ENCODE measurements at places on chromosomes 6 and 20.

- no peak for DNase-seq
Observed at GRCh38 chr6:156554160-156554559, 223.0 kb upstream of the ARID1B start.

- no peak for DNase-seq
Observed at GRCh38 chr20:38123021-38123587, 42.0 kb downstream of the TGM2 start.

GRCh38 chr6:87391334-87391733, 16.4 kb upstream of the CFAP206 start:
- no peak for DNase-seq

GRCh38 chr20:41034239-41034638, 5.6 kb downstream of the TOP1 start:
- DNase-seq, result no peak

DNA sequence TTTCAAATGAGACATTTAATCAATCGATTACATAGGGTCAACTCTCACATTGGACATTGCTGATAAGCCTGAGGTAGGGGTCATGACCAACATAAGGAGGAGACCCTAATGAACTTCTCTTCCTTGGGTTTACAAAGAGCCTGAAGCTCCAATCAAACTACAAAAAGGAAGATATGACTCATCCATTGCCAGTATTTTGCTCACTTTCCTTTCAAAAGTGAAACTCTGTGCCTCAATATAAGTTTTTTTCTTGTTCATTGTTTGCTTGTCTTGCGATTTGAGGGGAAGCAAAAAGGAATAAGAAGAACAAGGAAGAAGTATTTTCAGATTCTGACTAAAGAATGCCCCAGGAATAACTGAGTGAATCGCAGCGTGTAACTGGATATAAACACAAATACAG, 38.8 kb upstream of the KHDRBS2 start:
- DNase-seq, result no peak

- DNase-seq, result no peak
Observed at GRCh38 chr6:124867121-124867520, 95.1 kb upstream of the RNF217 start.

GRCh38 chr6:14118446-14118845, 874 bp downstream of the CD83 start:
- no peak for DNase-seq

DNA sequence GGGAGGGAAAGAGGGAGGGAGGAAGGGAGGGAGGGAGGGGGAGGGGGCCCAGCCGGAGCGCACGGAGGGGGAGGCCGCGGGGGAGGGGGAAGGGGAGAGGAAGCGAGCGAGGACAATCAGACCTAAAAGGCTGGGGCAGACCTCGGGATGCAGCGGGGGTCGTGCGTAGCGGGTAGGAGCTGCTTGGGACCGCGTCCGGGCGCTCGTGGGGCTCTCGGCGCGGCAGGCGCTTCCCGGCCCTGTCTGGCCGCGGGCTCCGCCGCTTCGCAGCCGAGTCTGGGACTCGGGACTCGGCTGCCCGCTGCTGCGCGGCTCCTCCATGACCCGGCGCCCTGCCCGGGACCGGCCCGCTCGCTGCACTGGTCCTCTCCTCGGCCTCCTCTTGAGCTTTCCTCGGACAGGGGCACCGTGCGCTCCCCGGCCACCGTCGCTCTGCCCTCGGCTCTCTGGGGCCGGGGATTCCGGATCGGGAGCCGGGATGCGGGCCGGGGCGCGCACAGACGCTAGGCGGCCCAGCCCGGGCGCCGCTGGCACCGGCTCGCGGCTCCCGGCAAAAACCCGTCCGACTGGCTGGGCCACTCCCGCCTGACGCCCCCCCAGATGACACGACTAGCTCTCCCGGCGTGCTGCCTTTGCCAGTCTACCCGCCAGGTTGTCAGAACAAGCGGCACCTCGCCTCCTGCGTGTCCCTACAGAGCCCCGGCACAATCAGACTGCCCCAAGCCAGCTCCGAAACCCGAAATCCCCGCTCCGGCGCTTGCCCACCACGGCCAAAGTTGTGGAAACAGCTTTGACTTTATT, 2.2 kb downstream of the TFAP2A start:
- no peak for DNase-seq

DNA sequence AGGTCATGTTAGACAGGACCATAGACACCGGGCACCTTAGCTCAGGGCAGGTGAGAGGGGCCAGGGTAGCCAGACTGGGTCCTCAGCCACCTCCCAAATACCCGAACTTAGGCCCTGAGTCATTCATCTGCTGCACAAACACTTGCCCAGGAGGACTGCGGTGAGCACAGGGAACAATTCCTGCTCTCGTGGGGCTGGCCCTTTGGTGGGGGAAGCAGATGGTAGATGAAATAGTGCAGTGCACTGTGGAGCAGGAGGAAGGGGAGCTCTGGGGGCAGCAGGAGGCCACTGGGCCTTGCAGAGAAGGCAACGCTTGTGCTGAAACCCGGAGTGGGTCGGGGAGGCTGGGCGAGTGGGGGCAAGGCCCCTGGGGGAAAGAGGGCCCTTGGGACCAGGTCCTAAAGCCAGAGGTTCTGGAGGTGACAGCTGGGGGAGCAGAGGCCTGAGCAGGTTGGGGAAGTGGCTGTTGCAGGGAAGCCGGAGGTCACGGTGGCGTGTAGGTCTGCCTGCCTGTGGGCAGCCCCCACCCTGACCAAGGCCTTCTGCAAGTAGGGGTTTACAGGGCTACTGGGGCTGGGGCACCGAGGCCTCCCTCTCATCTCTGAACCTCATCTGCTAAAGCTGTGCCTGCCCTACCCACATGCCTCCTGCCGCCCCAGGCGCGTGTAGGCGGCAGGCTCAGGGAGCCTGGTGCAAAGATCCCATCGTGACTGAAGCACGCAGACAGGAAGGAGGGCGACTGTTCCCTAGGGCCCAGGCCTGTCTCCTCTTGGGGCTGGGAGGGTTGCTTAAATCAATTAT, 4.7 kb upstream of the NPBWR2 start:
- DNase-seq, result no peak

GRCh38 chr6:89379281-89379680, 26.8 kb upstream of the UBE2J1 start:
- no peak for DNase-seq

- no peak for DNase-seq
Observed at GRCh38 chr6:7561153-7561964, 19.9 kb downstream of the DSP start.

GRCh38 chr6:36263390-36264000, 6.4 kb upstream of the PNPLA1 start:
- DNase-seq, result no peak

DNA sequence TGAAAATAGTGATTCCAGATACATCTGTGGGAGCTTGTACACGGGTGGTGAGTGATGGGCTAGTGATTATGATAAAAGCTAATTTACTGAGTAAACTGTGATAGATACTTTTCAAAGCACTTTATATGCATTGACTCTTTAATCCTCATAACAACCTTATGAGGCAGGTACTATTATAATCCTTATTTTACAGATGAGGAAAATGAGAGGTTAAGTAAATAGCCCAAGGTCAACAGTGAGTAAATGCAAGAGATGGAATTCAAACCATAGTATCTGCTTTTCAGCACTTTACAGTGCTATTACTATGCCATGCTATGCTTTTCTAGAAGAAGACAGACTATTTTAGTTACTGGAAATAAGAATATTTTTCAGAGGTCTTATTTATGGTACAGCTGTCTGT, 320.9 kb upstream of the CITED2 start:
- no peak for DNase-seq

- no peak for DNase-seq
Observed at GRCh38 chr6:117079951-117080350, 185.4 kb upstream of the VGLL2 start.

DNA sequence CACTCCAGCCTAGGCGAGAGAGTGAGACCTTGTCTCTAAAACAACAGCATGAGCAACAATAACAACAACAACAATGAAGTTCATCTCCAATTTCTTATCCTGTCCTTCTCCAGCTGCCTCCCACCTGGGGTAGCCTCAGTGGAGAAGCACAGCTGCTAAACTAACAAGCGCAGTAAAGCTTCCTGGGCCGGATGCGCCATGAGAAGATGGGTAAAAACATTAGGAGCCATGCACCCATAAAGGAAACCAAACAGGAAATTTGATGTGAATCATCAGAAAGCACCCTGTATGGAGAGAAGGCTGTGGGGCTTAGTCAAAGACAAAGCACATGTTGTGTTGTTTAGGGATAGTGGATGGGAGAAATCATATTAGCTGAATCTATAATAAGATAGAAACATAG, 61.1 kb upstream of the CCN6 start:
- no peak for DNase-seq

Data from stimulated activated CD4-positive, alpha-beta T cell treated with anti-CD3 and anti-CD28 coated beads, TNF-alpha, amount 100 ng/mL, for 1 hour (primary cell).